ENCODE measurements at places on chromosomes 13 and 19.
A peak's percentile ranks its signal among the peaks of the same experiment; 100 is the strongest.

DNA sequence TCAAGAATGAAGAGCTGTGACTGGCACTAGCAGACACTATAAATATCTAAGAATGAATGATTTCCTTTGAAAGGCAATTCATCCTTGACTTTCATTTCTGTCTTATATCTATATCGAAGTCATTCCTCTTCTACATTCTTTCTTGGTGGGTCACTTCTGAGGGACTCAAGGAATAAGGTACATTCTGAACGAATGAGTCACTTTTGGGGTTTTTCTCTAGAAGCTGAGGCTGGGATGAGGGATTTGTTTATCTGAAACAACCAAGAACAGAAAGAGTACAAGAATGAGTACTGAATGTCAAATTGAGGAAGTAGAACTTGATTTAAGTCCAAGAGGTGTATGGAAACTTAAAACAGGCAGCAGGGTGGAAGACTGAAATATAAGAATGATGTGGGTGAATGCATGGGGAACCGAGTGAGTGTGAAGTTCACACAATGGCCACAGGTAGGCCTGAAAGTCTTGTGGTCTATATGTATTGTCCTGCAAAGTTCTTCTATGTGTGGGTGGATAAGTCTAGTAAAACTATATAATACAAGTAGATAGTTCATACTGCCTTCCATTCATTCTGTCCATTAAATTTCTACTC lies 343.9 kb downstream of the OXGR1 start:
- DNase-seq: peak; percentile 71

- DNase-seq: peak; percentile 16
These were observed 157.5 kb upstream of the ZNF536 start for GRCh38 chr19:30214651-30215051.

DNA sequence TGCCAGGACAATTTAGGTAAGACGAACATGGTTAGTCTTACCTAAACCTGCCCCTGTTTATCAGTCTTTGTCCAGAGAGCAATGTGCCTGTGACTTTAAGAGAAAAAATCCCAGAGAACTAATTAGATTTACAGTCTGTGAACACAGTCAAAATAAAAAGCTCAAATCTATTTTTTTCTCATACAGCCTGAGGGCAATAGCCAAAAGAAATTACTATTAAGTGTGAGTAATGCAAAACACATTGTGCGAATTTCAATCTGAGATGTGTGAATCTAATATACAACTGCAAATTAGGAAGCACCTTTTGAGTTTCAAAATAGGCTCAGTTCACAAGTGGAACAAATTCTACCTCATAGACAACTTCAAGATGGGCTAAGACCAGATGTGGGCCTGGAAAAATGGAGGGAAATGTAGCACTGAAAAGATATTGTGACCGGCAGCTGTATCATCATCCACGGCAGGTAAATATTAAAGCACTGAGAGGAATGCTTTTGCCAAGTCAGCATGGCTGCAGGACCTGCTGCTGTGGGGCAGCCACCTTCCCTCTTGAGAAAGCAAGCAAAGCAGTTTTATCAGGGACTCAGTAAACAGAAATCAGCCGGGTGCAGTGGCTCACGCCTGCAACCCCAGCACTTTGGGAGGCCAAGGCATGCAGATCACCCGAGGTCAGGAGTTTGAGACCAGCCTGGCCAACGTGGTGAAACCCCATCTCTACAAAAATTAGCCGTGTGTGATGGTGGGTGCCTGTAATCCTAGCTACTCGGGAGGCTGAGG lies 114.8 kb downstream of the KATNAL1 start:
- DNase-seq: no peak

DNA sequence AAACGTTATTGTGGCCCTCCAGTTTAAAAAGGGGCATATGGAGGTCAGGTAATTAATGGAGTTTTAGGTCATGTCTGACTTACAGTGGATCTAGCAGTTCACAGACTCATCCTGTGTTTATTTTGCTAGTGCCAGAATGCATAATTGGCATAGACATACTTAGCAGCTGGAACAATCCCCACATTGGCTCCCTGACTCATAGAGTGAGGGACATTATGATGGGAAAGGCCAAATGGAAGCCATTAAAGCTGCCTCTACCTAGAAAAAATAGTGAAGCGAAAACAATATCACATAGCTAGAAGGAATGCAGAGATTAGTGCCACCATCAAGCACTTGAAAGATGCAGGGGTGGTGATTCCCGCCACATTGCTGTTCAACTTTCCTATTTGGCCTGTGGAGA lies 610.7 kb downstream of the SLITRK5 start:
- no peak for DNase-seq

GRCh38 chr13:107139006-107139405 lies 571.1 kb upstream of the ARGLU1 start:
- no peak for DNase-seq

GRCh38 chr19:53894707-53895106 lies 12.7 kb downstream of the PRKCG start:
- DNase-seq: no peak

- peak; percentile 15 for DNase-seq
These were observed 230.2 kb downstream of the TDRD3 start for GRCh38 chr13:60627071-60627686.

DNA sequence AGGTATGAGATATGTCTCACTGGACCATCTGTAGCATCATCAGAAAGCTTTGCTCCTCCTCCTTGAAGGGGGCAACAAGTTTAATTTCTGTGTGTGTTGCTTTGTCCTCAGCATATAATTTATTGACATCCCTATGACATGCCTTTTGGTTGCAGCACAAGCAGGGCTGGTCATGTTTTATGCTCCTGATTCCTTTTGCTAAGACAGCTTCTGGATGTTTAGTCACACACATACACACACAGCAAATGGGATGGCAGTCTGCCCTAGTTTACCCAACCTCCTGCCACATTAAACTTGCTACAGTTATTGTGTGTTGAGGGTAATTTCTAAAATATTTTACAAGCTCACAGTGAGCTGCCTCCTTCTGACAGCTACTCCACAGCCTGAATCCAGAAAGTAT lies 217.9 kb upstream of the RXFP2 start:
- DNase-seq: peak; percentile 17

DNA sequence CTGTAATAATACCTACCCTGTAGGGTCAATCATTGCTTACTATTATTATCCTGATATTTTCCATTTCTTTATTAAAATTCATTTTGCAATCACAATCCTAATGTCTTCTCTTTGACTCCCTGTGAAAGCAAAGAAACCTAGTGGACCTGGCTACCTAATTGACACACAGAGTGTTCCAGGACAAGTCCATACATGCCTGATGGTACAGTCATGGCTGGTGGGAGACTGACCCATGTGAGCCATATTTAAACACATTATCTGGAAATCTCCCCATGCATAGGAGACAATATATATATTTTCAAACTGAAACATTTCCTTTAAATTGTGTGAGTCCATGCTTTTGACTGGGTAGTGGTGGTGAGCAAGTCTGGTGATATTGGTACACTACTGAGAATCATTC lies 230.6 kb upstream of the DACH1 start:
- DNase-seq: no peak

GRCh38 chr13:60114499-60115028 lies 49.2 kb downstream of the DIAPH3 start:
- DNase-seq: no peak

GRCh38 chr13:102466610-102467190 lies 64.9 kb upstream of the FGF14 start:
- no peak for DNase-seq

DNA sequence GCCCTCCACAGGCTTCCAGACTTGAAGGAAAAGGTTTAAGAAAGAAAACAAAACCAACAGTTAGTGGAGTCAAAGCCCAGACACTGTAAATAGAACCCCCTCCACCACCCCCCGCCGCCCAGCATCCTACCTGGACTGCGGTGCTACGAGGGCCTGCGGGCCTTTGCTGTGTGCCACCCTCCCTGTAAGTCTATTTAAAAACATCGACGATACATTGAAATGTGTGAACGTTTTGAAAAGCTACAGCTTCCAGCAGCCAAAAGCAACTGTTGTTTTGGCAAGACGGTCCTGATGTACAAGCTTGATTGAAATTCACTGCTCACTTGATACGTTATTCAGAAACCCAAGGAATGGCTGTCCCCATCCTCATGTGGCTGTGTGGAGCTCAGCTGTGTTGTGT lies 6.3 kb upstream of the GARIN5A start:
- DNase-seq: no peak

DNA sequence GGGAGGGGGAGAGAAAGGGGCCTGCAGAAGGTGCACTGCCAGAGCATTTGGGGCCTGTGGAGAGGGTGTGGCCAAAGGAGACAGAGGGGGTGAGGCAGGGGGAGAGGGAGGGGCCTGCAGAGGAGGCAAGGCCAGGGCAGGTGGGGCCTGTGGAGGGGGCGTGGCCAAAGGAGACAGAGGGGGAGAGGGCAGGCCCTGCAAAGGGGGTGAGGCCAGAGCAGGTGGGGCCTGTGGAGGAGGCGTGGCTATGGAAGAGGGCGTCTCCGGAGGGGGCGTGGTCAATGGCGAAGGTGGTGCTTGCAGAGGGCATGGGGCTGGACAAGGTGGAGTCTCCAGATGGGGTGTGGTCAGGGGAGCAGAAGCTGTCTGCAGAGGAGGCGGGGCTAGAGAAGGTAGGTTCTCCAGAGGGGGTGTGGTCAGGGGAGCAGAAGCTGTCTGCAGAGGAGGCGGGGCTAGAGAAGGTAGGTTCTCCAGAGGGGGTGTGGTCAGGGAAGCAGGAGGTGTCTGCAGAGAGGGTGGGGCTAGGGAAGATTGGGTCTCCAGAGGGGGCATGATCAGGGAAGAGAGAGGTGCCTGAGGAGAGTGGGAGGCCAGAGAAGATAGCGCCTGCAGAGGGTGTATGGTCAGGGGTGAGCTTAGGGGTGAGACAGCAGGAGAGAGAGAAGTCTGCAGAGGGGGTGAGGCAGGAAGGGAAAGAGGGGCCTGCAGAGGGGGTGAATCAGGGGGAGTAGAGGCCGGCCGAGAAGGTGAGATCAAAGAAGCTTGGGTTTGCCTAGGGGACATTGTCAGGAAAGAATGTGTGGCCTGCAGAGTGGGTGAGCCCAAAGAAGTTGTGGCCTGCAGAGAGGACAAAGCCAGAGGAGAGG lies 3.4 kb downstream of the PRR36 start:
- peak; percentile 20 for DNase-seq

DNA sequence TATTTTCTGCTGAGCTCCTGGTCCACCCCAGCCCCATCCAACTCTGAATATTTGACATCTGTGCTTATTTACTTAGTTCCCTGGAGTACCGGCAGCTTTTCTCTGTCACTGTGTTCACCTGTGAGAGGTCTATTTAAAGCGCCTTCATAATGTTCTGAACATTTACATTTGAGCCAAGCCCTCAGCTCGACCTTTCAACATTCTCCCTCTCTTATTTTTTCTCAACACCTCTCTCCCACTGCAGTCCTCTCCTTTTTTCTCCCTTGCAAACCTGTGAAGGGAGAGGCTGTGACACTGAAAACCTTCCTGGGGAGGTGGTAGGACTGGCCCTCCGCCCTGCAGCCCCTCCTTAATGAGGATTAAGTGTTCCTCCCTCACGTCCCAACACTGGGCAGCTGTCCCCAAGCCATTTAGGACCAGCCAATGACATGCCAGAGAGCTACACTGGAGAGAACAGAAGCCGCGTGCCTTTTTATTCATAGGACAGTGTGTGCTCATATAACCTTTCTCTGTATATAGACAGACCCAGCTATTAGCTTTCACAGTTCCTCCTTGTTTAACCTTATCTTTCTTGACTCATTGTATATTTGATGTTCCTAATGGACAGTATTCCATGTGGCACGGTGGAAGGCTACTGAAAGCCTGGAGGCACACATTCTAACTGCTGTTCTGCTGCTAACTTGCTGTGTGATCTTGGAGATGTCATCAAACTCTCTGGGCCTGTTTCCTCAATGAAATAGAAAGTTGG lies 134.8 kb downstream of the NUFIP1 start:
- DNase-seq: no peak

GRCh38 chr19:46856062-46857022 lies 4.5 kb upstream of the ARHGAP35 start:
- peak; percentile 95 for DNase-seq

DNA sequence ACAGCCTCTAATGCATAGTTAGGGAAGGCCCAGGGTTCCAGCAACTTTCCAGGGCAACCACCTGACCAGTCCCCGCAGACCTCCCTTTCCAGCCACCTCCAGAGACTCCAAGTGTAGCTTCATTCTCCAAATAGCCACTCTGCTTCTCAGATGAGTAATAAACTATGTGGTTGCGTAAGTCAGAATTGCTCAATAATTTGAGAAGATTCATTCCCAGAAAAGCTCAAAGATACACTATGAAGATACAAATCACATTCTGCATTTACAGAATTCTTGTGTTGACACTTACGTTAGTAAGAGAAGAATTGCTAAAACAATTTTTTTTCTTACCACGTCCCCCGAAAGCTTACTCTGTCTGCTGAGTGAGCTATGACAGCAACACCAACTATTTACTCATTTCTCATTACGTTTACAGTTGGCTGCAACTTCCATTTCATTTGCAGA lies 8.2 kb upstream of the LATS2 start:
- DNase-seq: peak; percentile 98

DNA sequence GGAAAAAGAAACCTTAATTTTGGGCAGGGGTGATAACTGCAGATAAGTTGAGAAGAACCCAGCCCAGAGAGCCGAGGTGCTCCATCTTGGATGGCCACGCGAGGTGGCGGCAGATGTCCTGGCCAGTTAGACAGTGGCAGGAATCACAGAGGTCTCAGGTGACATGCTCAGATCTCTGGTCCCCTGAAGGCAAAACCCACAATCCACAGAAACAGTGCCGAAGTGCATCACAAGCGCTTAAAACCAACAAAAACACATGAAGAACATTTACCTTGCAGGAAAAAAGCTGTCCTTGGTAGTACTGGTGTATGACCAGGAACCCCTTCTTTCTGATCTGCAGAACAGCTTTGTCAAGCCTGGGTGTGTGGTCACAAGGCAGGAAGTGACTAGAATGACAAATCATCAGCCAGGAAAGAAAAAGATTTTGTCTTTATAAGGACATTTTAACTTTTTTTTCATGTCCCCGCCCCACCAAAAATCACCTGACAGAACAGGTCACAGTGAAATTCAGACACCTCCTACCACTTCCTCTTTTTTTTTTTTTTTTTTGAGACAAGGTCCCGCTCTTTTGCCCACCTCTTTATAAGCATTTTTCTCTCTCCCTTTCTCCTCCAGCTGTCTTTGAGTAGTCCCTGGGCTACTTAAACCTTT lies at the start of gene LCP1:
Gene LCP1, minus strand, starts transcription at position 338 of the 651 bp plus-strand sequence. CDS start 22,515 bp downstream, outside the sequence.
- DNase-seq: no peak

DNA sequence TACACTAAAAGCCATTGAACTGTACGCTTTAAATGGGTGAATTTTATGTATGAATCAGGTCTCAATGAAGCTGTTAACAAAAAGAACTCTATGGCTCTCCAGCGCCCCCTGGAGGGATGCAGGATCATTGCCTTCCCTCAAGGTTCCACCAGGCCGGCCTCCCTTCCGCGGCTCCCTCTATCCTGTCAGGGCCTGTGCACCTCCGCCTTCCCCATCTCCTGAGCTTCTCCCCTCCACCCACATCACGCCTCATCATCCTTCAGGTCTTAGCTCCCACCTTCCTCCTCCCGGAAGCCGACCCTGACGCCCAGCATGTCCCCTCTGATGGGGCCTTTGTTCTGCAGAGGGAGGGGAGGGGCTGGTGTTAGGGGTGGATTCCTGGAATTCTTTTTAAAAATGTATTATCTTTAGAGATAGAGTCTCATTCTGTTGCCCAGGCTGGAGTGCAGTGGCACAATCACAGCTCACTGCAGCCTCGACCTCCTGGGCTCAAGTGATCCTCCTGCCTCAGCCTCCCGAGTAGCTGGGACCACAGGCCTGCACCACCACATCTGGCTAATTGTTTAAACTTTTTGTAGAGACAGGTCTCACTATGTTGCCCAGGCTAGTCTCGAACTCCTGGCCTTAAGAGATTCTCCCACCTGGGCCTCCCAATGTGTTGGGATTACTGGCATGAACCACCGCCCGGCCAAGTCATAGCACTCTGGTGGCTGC lies 27.7 kb downstream of the MEIS3 start:
- peak; percentile 64 for DNase-seq

- DNase-seq: no peak
These were observed 47.2 kb downstream of the ZAR1L start for GRCh38 chr13:32267836-32268439.

- no peak for DNase-seq
These were observed 91.9 kb upstream of the GPR183 start for GRCh38 chr13:99398916-99399622.

All from fibroblast of skin of abdomen (primary cell).